Activated CD8-positive, alpha-beta memory T cell treated with anti-CD3 and anti-CD28 coated beads, Interleukin-2, amount 50 U/mL, for 4 hours (primary cell): ENCODE measurements at places on chromosomes 5 and 9.

GRCh38 chr5:172150514-172151425, 37.3 kb downstream of the STK10 start:
- no peak for DNase-seq

- DNase-seq: no peak
Observed at GRCh38 chr5:91214571-91214970, 168.5 kb downstream of the ARRDC3 start.

DNA sequence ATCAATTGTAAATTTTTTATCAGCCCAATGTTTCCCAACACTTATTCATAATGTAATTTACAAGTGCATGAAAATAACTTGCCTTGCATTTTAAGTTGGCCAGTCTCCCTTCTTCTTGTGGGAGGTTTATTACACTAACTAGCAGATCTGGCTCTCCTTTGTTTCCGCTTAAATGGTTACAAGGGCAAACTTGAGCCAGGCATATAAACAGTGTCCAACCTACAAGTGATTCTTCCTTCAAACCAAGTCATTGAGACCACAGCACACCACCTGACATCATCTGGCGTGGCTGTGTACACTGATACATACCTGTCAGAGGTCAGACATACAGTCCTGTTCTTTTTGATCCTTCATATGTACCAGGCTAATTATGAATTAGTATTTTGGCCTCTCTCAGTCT, 80.1 kb downstream of the ALDH1A1 start:
- no peak for DNase-seq

- DNase-seq: no peak
Observed at GRCh38 chr9:75239176-75239575, 150.9 kb downstream of the OSTF1 start.

GRCh38 chr9:13845460-13845859, 468.5 kb downstream of the NFIB start:
- DNase-seq: no peak

DNA sequence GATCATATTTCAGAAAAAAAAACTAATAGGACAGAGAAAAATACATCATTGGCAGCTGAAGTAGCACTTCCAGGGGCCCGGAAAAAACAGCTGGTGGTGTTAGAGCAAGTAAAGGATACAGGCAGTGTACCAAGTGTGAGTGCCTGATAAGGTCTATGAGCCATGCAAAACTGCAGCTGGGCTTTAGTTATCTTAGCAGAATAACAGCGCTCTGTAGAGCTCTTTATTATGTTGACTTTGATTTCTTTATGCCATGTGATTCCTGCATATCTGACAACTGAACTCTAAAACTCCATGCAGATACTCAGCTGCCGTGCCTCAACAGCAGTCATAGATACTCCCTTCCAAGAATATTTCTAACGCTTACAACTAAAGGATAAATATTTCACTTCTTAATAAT, 119.5 kb downstream of the CAAP1 start:
- DNase-seq: no peak

GRCh38 chr9:120856700-120857099, 14.0 kb upstream of the PSMD5 start:
- DNase-seq: no peak

GRCh38 chr5:81334304-81335061, 33.1 kb downstream of the ZCCHC9 start:
- no peak for DNase-seq

- no peak for DNase-seq
Observed at GRCh38 chr9:86637515-86637914, 283.3 kb upstream of the TUT7 start.

DNA sequence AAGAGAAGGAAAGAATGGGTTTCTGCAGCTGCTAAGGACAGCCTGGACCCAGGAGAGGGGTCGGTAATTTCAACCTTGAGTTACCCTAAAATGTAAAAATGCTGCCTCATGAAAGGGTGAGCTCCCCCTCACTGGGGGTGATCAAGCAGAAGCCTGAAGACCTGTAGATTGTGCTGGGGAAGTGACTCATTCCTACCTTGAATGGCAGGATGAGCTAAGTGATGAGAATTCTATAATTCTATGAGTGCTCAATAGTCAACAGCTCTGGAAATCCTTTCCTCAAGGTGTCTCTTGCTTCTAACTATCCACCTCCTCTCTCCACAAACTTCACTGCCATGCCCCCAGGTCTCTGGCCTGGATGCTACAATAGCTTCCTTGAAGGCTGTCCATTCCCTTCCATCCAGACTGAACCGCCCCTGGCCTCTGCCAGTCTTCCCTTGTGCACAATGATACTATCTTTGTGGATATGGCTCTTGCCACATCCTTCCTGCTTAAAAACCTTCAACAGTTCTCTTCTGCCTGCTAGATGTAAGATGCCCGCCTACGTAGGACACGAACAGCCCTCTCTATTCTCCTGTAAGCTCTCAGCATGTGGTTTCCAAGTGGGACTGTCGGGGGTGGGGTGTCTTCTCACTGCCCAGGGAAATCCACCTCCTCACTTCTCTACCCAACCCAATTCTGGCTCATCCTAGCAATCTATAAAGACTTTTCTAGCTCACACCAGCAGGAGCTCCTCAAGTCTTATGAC, 50.6 kb downstream of the PTPN3 start:
- DNase-seq: no peak

DNA sequence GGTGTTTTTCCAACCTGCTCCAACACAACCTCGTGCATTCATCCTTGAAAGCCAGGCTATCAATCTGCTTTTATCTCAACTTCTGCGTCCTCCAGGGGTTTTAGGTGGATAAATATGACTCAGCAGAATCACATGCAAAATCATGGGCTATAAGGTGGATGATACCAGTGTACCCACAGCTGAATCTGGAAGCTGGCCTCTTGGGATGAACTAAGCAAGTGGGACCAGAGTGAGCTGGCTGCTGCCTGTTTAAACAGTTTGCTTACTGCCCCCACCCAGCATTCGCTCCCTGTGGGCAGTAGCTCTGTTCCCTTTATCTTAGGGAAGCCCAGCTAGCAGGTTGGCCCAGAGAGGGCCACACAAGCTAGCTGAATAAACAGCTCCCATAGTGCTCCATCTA, 194.0 kb downstream of the CRB2 start:
- no peak for DNase-seq

DNA sequence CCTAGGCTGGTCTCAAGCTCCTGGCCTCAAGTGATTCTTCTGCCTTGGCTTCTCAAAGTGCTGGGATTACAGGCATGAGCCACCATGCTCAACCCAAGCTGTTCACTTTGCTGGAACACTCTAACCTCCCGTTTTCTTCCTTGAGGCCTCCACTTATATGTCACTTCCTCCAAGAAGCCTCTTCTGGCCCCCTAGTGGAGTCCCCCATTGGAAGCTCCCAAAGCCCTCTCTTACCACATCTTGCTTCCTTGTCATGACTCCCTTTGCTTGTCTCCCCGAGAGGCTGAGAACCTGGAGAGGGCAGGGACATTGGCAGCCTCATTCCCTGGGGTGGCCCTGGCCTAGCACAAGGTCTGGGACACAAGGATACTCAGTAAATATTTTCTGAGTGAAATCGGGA, 80.8 kb downstream of the PDE6A start:
- DNase-seq: no peak

DNA sequence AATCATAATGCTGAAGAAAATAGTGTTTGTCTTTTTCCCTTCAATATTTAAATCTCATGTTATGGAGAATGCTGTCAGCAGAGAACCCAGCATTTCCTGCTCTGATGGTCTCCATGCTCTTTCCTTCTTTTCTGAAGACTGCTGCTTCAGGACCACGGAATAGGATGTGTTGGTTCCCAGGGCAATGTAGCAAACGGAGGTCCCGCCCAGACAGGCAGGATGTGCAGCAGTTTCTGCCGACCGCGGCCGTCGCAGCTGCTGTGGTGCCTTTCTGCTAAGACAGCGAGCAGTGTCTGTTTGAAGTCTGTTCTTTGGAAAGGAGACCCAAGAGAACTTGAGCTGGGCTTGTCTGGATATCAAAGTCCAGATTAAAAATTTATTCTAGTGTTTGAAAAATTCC, 654.3 kb downstream of the CCDC171 start:
- DNase-seq: no peak

GRCh38 chr9:16252616-16253015, 617.9 kb downstream of the BNC2 start:
- no peak for DNase-seq

- no peak for DNase-seq
Observed at GRCh38 chr5:159050316-159051143, 49.2 kb downstream of the EBF1 start.

GRCh38 chr5:154831451-154831850, 19.0 kb downstream of the FAXDC2 start:
- no peak for DNase-seq

DNA sequence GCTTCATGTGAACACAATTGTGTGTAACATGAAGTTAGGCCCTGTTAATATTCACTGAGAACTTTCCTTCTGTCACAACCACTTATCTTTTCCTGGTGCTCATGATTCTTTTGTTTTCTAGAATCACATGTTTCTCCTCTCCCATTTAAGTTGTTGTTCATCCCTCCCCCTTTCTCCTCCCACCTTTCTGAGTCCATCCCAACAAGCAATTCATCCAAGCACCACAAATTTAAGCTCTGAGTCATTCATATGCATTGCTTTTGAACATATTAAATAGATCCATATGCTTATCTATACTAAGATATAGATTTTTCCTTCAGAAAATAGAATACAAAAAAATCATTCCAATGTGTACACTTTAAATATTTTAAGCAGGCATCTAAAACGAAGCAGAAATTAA, 75.2 kb upstream of the NFIB start:
- no peak for DNase-seq

DNA sequence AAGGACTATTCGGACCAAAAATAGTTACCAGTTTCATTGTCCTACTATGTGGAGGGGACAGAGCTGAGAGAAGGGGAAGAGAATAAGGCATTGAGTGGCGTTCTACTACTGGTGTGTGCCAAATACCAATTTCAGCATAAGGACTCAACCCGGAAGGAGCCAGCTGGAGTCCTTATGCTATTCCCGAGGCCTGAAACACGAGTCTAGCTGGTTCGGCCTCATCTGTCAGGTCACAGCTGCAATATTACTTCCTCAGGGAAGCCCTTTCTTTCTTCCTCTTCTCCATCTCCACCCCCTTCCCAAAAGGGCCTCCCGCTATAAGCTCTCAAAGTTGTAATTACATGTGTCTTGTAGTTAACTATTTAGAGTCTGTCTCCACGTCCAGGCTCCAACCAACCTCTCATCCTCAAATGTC, 20.5 kb upstream of the FER start:
- DNase-seq: no peak

DNA sequence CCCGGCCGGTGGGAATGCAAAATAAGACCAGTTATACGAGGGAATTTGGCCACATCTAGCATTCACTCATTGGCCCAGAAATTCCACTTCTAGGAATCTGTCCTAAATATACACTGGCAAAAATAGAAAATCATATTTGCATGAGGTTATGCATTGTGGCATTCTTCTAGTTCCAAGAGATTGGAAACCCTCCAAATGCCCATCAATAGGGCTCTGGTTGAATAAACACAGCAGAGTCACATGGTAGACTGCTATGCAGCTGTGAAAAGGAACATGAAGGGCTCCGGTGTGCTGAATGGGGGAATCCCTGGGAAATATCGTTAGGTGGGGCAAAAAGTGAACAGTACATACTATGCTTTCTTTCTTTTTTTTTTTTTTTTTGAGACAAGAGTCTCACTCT, 36.8 kb downstream of the PTGES start:
- DNase-seq: no peak

DNA sequence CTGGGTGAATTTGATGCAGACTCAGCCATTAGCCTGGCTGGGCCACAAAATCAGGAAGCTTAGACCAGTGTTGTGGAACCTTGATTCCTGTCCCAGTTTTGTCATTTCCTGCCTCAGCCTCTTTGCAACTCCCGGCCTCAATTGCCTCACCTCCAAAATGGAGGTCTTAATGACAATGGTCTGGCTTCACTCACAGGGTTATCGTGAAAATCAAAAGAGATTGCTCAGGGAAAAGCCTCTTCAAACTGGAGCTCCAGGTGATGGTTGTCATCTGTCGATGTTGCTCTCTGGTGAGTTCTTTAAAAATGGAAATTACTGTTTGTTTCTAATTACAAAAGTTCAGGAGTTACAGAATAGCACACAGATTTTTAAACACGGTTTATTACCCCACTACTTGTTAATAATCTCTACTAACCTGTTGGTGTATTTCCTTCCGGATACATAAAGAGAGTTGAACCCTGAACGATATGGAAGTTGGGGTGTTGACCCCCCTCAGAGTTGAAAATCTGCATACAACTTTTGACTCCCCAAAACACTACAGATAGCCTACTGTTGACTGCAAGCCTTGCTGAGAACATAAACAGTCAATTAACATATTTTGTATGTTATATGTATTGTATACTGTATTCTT, 109.9 kb upstream of the CPEB4 start:
- no peak for DNase-seq

- DNase-seq: no peak
Observed at GRCh38 chr5:38796742-38797108, 49.1 kb upstream of the OSMR start.

DNA sequence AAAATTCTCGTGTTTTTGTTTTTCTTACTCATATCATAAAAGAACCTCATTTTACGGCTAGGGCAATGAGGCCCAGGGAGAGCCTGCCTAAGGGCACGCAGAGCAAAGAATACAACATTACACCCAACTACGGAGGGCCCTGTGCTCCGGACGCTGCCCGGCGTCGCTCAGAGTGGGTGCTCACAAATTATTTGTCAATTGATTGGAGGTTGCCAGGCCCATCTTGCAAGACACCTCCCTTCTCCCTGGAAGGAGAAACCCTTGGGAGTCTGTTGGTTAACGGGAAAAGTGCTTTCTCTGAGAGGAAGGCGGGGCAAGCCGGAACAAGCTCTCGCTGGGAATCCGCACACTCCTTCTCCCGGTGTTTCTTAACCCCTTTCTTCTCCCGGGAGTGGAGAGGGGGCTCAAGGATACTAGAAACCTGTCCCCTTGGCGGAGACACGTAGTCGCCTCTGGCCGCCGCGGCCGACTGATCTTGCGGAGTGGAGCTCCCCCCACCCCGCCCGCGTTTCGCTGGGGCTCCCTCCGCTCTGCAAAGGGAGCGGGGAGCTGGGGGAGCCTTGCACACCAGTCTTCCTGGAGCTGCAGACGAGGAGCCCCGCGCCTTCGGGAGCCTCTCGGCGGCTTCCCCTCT, 599.3 kb upstream of the SGCD start:
- DNase-seq: no peak

DNA sequence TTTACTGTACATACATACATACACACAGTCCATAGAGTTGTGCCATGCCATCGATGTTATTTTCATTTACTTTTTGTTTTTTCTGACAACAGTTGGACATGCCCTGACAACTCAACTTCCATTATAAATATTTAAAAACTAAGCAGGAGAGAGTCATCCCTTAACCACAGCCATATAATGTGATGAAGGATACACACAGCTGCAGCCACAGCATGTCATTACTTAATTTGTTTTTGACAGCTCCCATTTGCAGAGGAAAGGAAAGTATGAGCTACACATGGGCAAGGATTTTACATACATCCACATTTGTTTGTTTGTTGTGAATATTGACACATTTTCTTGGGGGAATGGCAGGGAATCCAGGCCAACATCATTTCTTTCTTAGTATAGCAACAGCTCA, 91.5 kb upstream of the TUT7 start:
- no peak for DNase-seq
